ENCODE measurements at places on chromosomes 5 and 9.

DNA sequence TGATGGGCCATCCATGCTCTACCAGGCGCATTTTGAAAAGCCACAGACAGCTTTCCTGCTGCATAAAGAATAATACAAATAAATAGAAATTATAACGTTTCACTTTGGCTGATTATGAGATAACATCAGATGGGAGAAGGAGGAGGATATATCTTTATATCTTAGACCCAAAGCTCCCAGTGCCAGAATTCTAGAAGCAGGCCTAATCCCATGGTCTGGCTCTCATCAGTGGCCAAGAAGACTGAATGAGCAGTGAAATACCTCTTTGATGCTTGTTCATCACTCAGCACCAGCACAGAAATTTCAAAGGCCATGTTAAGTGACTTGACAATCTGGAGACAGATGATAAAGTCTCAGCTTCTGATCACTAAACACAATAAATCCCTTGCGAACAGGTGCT, 107.6 kb downstream of the PPP2R2B start:
- DNase-seq: no peak

DNA sequence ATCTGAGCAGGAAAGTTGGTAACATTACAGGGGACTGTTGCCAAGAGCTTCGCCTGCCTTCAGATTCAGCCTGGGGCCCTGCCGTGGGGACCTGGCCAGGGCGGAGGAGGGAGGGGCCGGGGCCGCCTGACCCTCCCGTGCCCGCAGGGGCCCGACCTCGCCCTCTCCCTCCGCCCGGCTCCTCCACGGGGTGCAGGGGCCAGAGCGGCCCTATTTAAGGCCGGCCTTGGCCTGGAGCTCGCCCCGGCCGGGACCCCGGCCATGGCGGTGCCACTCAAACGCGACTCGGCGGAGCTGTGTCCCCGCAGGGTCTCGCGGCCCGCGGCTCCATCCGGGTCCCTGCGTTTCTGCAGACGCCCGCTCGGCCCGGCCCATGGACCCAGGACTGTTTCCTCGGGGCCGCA, 757 bp downstream of the TMEM250 start:
- no peak for DNase-seq

- no peak for DNase-seq
Measured at GRCh38 chr5:76657091-76657490, 33.9 kb upstream of the F2RL2 start.

DNA sequence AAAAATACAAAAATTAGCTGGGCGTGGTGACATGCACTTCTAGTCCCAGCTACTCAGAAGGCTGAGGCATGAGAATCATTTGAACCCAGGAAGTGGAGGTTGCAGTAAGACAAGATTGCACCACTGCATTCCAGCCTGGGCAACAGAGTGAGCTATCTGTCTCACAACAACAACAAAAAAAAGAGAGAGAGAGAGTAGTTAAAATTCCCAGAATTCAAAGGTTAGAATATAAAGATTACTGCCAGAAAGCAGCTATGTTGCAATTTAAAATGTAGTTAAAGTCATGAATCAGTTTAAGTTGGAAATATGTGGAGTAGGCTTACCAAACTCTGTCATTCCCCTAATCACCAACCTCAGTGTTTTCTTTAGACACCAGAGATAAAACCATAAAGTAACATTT, 58.7 kb upstream of the SUSD1 start:
- no peak for DNase-seq

GRCh38 chr9:132141344-132141947, 20.4 kb upstream of the NTNG2 start:
- DNase-seq: no peak

DNA sequence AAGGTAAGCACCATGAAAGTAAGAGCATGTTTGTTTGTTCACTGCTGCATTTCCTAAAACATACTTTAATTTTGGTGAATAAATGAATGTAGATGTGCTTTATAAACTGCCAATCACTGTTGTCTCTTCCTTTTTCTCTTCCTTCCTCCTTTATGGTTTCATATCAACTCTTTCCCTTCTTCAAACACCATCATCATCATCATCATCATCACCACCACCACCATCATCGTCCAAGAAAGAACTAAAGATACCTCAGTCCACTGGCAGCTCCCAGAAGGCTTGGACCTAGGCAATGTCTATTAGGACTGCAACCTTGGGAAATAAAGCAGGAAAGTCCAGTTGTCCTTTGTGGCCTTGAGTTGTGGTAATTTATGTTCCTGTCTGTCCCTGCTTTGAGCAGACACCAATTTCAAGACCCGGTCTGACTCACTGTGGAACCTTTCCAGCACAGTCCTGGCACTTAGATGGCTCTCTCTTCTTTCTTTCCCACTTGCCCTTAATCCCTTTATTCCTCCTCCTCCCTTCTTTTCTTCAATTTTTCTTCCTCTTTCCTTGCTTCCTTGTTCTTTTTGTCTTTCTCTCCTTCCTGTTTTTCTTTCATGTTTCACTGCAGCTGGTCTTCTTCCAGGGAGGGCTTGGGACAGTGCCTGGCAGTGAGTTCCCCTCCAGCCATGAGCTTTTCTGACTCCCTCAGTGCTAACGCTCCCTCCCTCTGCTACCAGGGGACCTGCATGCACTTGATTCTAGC, 99.3 kb downstream of the ANGPTL2 start:
- no peak for DNase-seq

GRCh38 chr9:125493881-125494652, 212.9 kb downstream of the MAPKAP1 start:
- no peak for DNase-seq

- no peak for DNase-seq
Measured at GRCh38 chr5:54611290-54611951, 93.9 kb downstream of the SNX18 start.

- no peak for DNase-seq
Measured at GRCh38 chr9:91714874-91715615, 235.0 kb downstream of the ROR2 start.

DNA sequence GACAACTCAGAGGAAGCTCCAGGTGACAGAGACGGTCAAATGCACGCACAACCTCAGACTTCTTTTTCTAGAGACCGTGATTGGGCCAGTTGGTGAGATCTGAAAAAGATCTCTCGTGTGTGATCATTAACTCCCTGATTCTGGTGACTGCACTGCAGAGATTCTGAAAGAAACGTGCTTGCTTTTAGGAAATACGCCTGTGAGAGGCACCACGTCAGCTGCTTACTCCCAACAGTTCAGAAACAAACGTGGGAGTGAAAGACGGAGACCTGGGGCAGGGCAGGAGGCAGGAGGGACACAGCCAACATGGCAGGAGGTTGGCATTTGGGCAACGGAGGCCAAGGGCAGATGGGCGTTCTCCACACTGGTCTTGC, 15.9 kb downstream of the SLC12A7 start:
- DNase-seq: no peak

DNA sequence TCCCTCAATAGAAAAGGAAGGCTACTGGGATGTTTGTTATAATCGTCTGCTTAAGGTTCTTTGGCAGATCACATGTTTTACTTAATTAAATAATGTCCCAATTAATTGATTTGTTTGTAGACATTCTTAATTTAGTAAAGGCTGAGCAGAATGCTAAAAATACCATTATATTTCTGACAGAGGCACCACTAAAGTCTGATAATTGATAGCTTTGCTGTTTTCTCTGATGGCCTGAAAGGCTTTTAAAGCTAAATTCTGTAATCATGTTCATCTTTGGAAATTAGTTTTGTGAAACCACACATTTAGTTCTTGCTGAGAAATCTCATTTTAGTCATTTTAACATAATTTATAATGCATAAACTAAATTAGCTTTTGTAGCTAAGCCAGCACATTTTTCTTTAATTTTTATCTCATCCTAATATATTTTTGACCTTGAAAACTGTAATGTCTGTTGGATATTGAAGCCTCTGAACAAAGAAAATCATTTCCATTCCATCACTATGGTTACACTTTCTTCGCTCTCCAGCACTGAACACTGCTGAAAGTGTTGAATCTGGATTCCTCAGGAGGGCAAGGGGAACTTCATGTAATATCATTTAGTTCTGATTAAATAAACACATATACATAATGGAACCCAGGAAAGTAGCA, 329.4 kb downstream of the ELAVL2 start:
- DNase-seq: no peak

DNA sequence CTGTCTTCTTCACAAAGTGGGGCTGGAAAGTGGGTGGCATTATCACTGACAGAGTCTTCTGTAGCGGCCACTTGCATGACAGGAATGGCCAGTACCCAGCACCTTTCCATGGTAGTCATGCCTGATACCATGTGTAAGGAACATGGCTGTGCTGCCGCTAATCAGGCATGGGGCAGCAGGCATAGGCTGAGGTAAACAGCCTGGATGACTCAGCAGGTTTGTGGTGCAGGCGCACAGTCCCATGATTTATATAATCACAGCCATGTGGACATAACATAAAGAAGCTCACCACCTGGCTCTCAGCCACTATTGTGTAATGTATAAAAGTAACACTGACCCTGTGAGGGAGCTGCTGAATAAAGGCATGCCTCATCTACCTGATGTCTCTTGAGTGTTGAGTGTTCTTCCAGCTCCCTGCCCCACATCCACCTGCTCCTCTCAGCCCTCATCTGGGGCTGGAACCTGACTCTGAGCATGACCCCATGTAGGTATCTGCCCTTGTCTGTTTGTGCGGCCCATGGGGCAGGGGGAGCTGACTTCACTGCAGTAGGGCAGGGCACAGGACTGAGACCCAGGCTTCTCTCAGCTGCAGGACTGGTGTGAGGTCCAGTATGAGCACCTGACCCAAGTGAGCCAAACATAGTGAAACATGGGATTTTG, 13.2 kb upstream of the ICE1 start:
- DNase-seq: peak; percentile 32

DNA sequence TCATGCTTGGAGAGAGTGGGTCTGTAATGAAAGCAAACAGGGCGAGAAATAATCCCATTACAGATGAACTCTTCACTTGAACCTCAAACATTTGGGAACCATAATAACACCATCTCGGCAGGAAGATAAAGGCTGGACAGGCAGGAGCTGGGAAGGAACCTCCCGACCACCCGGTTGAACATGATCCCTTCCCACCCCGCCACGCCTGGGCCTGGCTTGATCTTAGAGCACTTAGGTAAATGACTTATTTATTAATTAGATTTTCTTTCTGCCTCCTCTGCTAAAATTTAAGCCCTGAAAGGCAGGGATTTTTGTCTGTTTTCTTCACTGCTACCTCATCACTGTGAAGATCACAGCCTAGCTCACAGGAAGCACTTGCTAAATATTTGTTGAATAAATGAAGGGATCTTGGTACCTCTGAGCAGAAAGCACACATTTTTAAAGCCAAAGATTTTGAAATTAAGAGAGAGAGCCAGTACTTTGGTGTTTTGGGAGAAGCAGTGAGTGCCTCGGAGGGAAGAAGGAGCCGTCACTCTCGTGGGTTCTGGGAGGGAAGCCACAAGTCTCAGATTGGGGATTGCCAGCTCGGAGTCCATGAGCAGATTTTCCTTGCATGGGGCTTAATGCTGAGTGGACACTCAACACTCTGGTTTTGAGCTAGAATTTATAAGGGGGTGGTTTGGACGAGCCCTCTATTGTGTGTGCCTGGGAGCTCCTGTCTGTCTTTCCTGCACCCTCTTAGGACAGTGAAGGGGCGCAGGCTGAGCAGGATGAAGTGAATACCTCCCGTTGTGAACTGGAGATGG, 133.3 kb downstream of the MACROH2A1 start:
- DNase-seq: no peak

GRCh38 chr5:79983618-79984017, 7.4 kb downstream of the MTX3 start:
- DNase-seq: no peak

DNA sequence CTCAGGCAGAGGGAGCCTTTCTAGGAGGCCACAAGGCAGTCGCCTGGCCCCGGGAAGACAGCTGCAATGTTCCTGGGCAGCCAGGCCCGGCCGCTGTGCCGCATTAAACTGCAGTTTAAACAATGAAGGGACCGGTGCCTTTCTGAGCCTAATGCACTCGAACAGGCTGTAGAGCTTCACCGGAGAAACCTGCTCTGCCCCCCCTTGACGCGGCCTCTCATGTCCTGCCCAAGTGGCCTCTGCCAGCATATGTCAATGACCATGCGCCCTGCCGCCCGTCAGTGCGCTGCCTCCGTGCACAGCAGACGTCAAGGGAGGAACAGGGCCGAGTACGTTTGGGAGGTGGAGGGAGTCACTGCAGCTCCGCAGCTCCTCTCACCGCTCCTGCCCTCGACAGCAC, 38.4 kb upstream of the BARHL1 start:
- no peak for DNase-seq

GRCh38 chr5:164233791-164234190, 728.4 kb downstream of the MAT2B start:
- DNase-seq: no peak

GRCh38 chr9:76456202-76456926, 2.6 kb upstream of the GCNT1 start:
- no peak for DNase-seq

DNA sequence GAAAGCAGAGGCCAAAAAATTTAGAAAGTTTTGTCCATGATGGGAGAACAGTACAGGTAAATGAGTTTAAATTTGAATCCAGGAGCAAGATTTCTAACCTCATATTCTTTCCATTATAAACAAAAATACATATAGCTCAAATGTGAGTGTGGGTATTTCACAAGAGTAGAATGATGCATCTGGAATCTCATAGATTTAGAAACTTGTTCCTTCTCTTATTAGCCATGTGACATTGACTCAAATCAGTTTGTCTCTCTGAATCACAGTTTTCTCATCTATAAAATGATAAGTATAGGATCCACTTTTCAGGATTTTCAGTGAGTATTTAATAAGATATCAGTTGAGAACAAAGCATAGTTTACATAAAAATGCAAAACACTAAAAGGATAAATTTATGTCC, 436.3 kb upstream of the PAPPA start:
- DNase-seq: no peak

DNA sequence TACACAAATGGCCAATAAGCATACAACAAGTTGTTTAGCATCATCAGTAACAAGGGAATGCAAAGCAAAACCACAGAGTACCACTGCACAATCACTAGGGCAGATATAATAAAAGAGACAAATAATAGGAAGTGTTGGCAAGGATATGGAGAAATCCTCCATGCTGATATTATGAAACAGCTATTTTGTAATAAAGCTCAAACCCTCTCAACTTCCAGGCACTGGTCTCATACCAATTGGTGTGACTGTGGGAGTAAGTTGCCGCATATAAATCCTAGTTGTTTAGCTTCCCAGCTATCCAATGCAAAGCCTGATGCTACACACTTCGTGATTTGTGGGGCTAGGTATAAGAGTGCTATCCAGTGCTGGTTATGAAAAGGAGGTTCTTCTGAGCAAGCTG, 88.6 kb downstream of the SMIM23 start:
- no peak for DNase-seq

- DNase-seq: no peak
Measured at GRCh38 chr9:121268598-121268850, 562 bp downstream of the GSN start.

- no peak for DNase-seq
Measured at GRCh38 chr9:124457887-124458431, 7.7 kb downstream of the ADGRD2 start.

- no peak for DNase-seq
Measured at GRCh38 chr5:154332451-154332850, 113.3 kb upstream of the SAP30L start.

GRCh38 chr5:175688352-175689146, 30.7 kb downstream of the HRH2 start:
- DNase-seq: no peak

- DNase-seq: no peak
Measured at GRCh38 chr9:90929626-90930025, 128.0 kb downstream of the SYK start.

All from stimulated activated CD8-positive, alpha-beta memory T cell treated with anti-CD3 and anti-CD28 coated beads, Interleukin-4, amount 100 ng/mL, for 48 hours (primary cell).